RWPE1 (cell line): ENCODE measurements at places on chromosomes 4 and X.
A peak's percentile ranks its signal among the peaks of the same experiment; 100 is the strongest.

- DNase-seq, result no peak
Observed at GRCh38 chr4:80065601-80066000, 7.4 kb downstream of the ANTXR2 start.

DNA sequence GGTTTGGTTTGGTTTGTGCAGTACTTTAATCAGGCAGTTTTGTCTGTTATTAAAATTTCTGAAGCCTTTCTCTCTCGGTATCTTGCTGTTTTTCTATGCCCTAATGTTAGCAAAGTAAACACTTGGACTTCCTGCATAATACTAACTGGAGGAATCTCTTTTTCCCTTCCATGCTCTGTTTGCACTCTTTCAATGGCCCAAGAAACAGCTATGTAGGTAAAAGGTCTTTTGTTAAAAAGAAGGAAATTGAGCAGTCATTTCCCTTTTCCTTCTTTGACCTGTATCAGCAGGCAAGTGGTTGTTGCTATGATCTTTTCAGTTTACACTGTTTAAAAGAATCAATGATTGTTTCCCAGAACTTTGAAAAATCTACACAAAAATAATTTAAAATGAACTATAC lies 82.7 kb downstream of the CCSER1 start:
- DNase-seq, result no peak

DNA sequence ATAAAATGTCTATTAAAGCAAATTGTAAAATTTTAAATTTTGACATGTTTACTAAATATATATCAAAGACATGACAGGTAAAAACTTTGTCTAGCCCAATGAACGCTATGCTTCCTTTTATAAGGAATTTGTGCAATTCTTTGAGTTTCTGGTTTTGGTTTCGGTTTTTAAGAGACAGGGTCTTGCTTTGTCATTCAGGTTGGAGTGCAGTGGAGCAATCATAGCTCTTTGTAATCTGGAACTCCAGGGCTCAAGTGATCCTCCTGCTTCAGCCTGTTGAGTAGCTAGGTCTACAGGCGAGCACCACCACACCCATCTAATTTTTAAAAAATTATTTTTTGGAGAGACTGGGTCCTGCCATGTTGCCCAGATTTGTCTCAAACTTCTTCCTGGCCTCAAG lies 60.7 kb downstream of the BLTP1 start:
- no peak for DNase-seq

DNA sequence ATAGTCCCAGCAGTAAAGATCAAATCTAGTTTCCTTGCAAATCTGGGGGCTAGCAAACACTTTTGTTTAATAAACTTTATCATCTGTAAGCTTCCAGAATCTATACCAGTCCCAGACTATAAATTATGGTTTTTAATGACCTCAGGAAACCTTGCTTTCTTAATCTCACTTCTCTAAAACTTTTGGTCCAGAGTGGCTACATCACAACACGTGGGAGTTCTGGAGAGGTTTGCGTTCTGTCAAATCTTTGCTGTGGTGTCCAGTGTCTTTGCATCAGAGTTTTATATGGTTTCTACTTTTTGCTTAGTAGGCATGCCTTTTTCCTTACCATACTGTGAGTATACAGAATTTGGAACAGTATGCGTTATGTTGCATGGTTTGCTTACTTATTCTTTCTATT lies 193.9 kb downstream of the ANK2 start:
- DNase-seq, result no peak

- no peak for DNase-seq
Observed at GRCh38 chr4:139773560-139774318, 108.1 kb downstream of the MGST2 start.

DNA sequence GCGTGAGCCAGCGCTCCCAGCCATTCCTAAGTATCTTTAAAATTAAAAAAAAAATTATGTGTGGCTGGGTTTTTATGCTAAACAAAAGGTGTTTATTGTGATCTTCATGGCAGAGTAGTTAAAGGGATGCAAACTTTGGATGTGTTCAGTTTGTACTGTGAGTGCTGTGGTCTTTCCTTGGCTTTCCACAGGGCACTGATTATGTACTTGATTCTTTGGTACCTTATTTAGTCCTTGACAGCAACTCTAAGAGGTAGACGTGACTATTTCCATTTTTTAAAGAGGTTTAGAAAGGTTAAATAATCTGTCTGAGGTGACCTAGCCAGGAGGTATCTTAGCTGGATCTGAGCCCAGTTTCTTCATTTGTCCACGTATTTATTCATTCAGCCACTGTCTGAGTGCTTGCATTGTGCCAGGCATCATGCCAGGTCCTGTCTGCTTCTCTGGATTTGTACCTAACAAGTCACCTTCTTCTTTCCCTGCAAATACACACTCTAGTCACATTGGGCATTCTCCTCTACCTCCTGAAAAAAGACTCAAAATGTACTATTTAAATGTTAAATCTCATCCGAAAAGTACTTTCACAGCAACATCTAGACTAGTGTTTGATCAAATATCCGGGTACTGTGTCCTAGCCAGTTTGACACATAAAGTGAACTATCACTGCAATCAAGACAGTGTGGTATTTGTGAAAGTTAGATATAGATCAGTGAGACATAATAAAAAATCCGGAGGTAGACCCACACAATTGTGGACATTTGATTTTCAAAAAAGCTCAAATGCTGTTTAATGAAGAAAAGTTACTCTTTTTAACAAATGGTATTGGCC lies 31.5 kb downstream of the WWC2 start:
- DNase-seq, result peak; percentile 38

GRCh38 chrX:85244450-85245211 lies 840 bp downstream of the ZNF711 start:
- peak; percentile 0 for DNase-seq

DNA sequence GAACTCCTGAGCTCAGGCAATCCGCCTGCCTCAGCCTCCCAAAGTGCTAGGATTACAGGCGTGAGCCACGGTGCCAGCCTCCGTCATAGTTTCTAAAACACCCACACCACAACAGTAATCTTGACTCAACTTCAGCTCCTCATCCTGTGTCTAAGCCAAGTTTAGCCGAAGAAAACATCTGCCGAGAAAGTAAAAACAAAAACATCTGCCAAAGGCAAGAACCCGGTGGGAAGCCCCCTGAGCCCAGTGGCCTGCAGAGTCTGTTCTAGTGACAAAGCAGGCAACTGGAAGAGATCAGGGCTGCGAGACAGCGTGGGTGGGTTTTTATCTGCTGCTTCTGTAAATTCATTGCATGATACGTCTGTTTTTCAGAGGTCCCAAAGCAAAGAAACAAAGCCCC lies 26.6 kb upstream of the CD99 start:
- DNase-seq, result no peak

DNA sequence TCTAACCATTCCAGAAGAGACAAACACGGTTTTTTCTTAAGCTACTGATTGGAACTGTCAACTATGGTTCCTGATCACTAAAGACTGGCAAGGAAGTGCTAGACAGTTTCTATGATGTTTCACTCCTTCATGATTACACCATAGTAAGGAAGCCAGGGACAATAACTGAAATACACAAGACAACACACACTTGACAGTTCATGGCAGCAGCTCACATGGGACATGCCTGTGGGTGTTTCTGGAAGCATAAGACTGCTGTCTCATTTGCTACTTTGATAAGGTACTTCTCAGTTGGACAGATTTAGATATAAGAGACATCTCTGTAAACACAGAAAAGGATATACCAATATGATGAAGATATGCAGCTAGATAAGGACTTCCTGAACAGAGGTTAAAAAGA lies 8.3 kb upstream of the IRAK1 start:
- DNase-seq, result no peak

GRCh38 chr4:184273166-184274147 lies 55.8 kb upstream of the ENPP6 start:
- no peak for DNase-seq

DNA sequence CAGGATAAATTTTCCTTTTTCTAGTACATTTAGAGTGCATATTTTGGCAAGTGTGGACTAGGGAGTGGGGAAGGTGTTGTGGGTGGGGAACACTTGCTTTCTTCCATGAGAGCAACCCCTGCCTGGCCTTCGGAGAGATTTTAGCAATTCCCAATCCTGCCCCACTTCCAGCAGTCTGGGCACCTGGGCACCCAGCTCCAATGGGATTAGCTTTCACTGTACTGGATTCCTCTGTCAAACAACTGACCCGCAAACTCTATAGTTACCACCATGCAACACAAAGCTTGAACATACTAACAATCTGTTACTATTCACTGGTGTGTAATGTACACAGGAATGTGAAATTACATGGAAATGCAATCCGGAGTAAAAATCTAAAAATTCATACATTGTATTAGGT lies 50.3 kb downstream of the SH3RF1 start:
- no peak for DNase-seq

GRCh38 chrX:111329370-111329769 lies 59.1 kb upstream of the CAPN6 start:
- DNase-seq, result no peak

DNA sequence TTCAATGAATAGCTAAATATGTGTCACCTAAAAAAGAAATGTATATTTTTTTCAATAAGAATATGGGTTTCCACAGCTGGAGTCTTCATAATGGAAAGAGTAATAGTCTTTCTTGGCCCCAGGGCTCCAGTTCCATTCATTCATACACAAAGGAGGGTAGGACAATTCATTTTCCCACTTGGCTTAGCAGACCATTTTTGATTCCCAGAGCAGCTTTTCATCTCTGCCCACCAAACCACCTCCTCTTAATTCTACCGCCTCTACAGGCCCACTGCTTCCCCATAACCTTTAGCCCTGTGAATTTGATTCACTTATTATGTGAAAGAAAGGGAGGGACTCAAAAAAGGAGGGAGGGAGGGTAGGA lies 129.9 kb upstream of the PAK3 start:
- DNase-seq, result no peak

GRCh38 chr4:99811850-99812249 lies 4.8 kb upstream of the DAPP1 start:
- no peak for DNase-seq

GRCh38 chr4:111045992-111046391 lies 423.1 kb upstream of the PITX2 start:
- DNase-seq, result no peak

GRCh38 chr4:10974371-10974770 lies 289.8 kb upstream of the CLNK start:
- DNase-seq, result no peak

- peak; percentile 67 for DNase-seq
Observed at GRCh38 chr4:85496933-85497332, 22.0 kb downstream of the ARHGAP24 start.

GRCh38 chrX:115592997-115593734 lies 32.2 kb downstream of the PLS3 start:
- DNase-seq, result peak; percentile 43

DNA sequence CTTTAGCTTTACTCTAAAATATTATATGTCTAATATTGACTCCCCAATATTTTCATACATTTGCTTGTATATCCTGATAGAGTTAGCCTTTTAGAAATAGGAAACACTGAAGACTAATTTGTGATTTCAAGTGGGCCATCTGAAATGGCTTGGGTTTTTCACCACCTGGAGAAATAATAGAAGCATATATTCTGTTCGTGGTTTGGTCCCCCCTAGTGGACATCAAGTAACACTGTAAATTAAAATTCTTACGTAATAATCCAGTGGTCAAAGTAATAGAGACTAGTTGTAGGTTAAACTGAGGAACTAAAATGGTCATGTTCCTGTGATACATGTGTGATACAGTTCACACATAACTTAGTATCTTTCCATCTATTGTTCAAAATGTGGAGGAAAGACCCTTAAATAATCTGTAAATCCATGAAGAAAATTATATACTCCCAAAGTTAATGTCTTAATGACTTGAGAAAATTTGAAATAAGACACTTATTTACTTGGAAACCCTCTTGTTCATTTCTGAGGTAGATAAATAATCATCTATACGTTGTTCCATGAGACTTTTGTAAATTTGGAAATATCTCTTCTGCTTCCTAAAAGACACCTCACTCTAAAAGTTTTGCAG lies 79.8 kb upstream of the SMARCAD1 start:
- DNase-seq, result peak; percentile 50

GRCh38 chr4:18923496-18924161 lies 902.1 kb upstream of the LCORL start:
- no peak for DNase-seq

- DNase-seq, result no peak
Observed at GRCh38 chr4:16729336-16729735, 169.1 kb downstream of the LDB2 start.

- DNase-seq, result no peak
Observed at GRCh38 chr4:878796-879728, 53.1 kb downstream of the GAK start.

DNA sequence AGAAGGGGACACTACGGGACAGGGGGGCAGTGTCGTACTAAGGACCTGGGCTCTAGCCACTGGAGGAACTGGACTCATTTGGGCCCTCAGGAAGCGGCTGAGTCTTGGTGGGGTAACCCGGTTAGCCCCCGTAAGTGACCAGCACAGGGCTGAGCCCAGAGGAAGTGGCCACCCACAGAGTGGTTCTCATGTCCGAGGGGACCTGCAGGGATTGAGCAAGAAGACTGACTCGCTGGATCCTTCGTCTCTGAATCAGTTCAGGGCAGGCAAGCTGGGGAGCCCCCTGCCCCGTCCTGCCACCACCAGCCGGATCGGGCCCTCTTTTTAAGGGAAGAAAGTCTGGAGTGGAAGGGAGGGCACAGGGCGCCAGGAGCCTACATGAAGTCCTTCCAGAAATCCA lies 719 bp upstream of the BGN start:
- DNase-seq, result no peak

- no peak for DNase-seq
Observed at GRCh38 chrX:110569506-110569905, 210.9 kb downstream of the RTL9 start.

- no peak for DNase-seq
Observed at GRCh38 chr4:25939330-25939729, 25.3 kb downstream of the SMIM20 start.

- peak; percentile 73 for DNase-seq
Observed at GRCh38 chr4:149409146-149409545, 406.5 kb downstream of the IQCM start.

- DNase-seq, result no peak
Observed at GRCh38 chr4:75948822-75949444, 8.1 kb upstream of the NAAA start.

DNA sequence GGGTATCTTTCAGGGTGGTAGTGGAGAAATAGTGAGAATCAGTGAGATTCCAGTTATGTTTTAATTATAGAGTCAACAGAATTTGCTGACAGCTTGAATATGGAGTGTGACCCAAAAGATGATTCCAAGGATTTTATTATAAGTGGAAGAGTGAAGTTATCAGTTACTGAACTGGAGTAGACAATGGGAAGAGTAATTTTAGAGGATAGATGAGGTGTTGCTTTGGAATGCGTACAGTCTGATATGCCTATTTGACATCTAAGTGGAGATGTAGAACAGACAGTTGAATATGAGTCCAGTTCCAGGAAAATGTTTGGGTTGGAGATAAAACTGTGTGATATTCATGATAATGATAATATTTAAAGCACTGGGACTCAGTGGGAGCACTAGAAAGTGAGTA lies 174.2 kb downstream of the MAPK10 start:
- DNase-seq, result no peak

DNA sequence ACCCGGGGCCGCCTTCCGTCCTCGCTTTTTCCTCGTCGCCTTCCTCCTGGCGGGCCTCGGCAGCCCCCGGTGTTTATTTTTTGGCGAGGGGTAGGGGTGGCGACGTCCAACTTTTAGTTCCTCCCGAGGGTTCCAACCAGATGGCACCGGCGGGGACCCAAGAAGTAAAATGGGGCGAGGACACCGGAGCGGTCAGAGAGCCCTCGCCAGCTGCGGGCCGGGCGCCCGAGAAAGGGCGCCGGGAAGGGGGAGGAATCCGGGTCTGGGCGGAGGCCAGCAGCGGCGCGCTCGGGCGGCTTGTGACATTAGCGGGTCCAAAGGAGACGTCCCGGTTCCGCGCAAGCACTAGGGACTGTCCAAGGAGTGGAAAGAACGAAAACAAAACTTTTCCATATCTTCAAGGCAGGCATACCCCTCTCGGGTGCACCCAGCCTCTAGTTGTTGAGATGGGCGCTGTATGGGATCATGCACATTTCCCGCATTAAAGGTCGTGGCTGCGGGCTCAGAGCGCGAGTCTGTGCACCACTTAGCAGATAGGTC lies 691 bp upstream of the USP46 start:
- DNase-seq, result no peak
